GOT3 (cell line): ENCODE measurements at places on chromosomes 3 and 15.

GRCh38 chr3:4461468-4462090 lies 5.5 kb downstream of the SUMF1 start:
- DNase-seq, result no peak

- no peak for DNase-seq
Observed at GRCh38 chr15:59611276-59612260, at the start of gene GCNT3. TSS of gene GCNT3 (plus strand) at chr15:59611783. CDS start at chr15:59618239, 6,456 bp downstream.

DNA sequence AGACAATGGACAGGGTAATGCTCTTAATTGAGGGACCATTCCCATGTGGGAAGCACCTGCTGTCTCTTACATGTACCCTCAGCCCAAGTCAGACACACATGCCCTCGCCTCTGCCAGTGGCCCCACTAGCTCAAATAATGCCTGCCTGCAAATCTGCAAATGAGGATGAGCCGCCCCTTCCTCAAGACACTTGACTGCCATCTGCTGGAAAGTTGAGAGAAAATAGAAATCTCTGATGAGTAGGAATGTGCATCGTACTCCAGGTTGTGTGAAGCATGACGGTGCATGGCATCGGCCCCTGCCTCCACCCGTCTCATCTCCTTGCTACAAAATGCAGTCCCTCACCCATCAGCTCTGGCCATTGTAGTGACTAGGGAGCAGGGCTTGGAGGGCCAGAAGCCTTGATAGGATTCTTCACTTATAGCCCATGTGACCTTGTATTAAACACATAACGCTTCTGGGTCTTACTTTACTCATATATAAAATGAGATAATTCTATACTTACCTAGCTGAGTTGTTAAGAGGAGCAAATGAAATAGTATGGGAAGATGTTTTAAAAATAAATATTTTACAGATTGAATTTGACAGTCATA lies 6.3 kb upstream of the SCN5A start:
- DNase-seq, result no peak

- DNase-seq, result no peak
Observed at GRCh38 chr3:150861851-150862250, 43.4 kb downstream of the MINDY4B start.

DNA sequence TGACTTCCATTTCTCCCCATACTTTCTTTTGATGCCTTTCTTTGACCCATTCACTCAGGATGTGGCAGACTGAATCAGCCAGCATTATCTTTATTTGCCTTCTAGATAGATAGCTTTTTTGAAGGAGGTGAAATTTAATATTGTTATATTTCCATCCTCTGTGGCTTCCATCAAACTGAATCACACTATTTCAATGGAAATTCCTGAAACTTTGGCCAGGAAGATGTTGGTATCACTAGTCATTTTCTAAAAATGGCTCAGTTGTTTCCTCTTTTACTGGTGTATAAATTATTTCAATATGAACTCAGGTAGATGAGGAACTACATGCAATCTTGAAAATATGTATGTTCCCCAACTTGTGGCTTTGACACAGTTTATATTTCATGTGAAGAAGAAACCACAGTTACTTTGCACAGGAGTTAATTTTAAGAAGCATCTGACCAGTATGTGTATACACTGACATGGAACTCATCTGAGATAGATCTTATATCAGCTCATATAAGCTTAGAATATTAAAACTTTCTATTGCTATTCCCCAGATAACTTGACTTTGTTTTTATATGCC lies 248.3 kb downstream of the CGGBP1 start:
- no peak for DNase-seq
